RPMI7951 (cell line): ENCODE measurements at places on chromosomes 5 and 9. TPM values are rescaled to one million over a fixed set of nuclear protein-coding genes. Genes with fewer than 3 reads are reported as not detected.

The SVEP1 gene
- total RNA-seq, result 10.9 and 17.2 TPM in 2 replicates

The PCDHB13 gene
- total RNA-seq, result 2.5 and 2.6 TPM in 2 replicates

The TENT4A gene
- 5.5 and 6.0 TPM in 2 replicates for total RNA-seq

The F2RL2 gene
- 18.7 and 24.2 TPM in 2 replicates for total RNA-seq

The TAL2 gene
- total RNA-seq, result not detected in 2 replicates

The AQP7 gene
- not detected in 2 replicates for total RNA-seq

The SLC34A1 gene
- not detected in 2 replicates for total RNA-seq

The SLC46A2 gene
- not detected in 2 replicates for total RNA-seq

The SLC6A3 gene
- not detected in 2 replicates for total RNA-seq

The BHMT2 gene
- not detected in 2 replicates for total RNA-seq

The CDC25C gene
- 24.4 and 28.3 TPM in 2 replicates for total RNA-seq

The SOX30 gene
- total RNA-seq, result not detected in 2 replicates

The FSD1L gene
- total RNA-seq, result 6.0 and 7.2 TPM in 2 replicates

The GLRA1 gene
- not detected in 2 replicates for total RNA-seq

The SLC6A19 gene
- total RNA-seq, result not detected in 2 replicates

The RPS23 gene
- total RNA-seq, result 3,875 and 4,006 TPM in 2 replicates

The ANXA2R gene
- total RNA-seq, result 2.6 and 3.2 TPM in 2 replicates

The LCN15 gene
- total RNA-seq, result not detected in 2 replicates

The PANK3 gene
- total RNA-seq, result 24.3 and 27.2 TPM in 2 replicates

The NR2F1-AS1 gene
- 20.9 and 29.2 TPM in 2 replicates for total RNA-seq

The ZMAT2 gene
- total RNA-seq, result 44.6 and 45.5 TPM in 2 replicates

The TMEM161B gene
- 9.4 and 13.6 TPM in 2 replicates for total RNA-seq

The PCDHB9 gene
- total RNA-seq, result 0.10 and 0.24 TPM in 2 replicates

The ETF1 gene
- 75.7 and 88.3 TPM in 2 replicates for total RNA-seq

The PLGRKT gene
- total RNA-seq, result 45.1 and 66.7 TPM in 2 replicates

The GNA14 gene
- 1.1 TPM in 1 of 2 replicates, not detected in the other for total RNA-seq

The DAPK1 gene
- 0.12 and 0.20 TPM in 2 replicates for total RNA-seq

The IFNA2 gene
- total RNA-seq, result not detected in 2 replicates

The CDH9 gene
- not detected in 2 replicates for total RNA-seq

The SGCD gene
- total RNA-seq, result 5.7 and 6.7 TPM in 2 replicates

The DRD1 gene
- total RNA-seq, result not detected in 2 replicates

The SLC36A3 gene
- not detected in 2 replicates for total RNA-seq

The ADGRD2 gene
- total RNA-seq, result not detected in 2 replicates

The TOMM5 gene
- total RNA-seq, result 265 and 292 TPM in 2 replicates

The ZNF462 gene
- 10.0 and 14.2 TPM in 2 replicates for total RNA-seq

The PCDHGA4 gene
- total RNA-seq, result 3.8 and 4.8 TPM in 2 replicates

The BTNL3 gene
- total RNA-seq, result not detected in 2 replicates

The CSF2 gene
- 4.8 and 6.4 TPM in 2 replicates for total RNA-seq

The S1PR3 gene
- 12.6 and 16.8 TPM in 2 replicates for total RNA-seq

The HTR4 gene
- total RNA-seq, result not detected in 2 replicates

The ZNF483 gene
- 0.96 and 0.98 TPM in 2 replicates for total RNA-seq

The FRMPD1 gene
- not detected in 2 replicates for total RNA-seq

The ABO gene
- not detected in 2 replicates for total RNA-seq

The FOXD4L4 gene
- total RNA-seq, result 0.20 TPM in 1 of 2 replicates, not detected in the other

The TLN1 gene
- total RNA-seq, result 117 and 137 TPM in 2 replicates

The CDKN2B gene
- total RNA-seq, result 8.3 and 9.5 TPM in 2 replicates

The EMB gene
- 0.59 and 0.96 TPM in 2 replicates for total RNA-seq

The FOXE1 gene
- not detected in 2 replicates for total RNA-seq

The CCDC192 gene
- not detected in 2 replicates for total RNA-seq

The PNPLA7 gene
- not detected in 2 replicates for total RNA-seq

The TEX10 gene
- 33.4 and 38.3 TPM in 2 replicates for total RNA-seq

The FRMD3 gene
- 0.10 and 0.36 TPM in 2 replicates for total RNA-seq

The ANKRD31 gene
- under 0.01 TPM in 1 of 2 replicates, not detected in the other for total RNA-seq

The PLPP7 gene
- 11.4 and 13.5 TPM in 2 replicates for total RNA-seq

The SLC34A3 gene
- not detected in 2 replicates for total RNA-seq

The C9 gene
- total RNA-seq, result not detected in 2 replicates

The ECSCR gene
- total RNA-seq, result 0.29 and 0.60 TPM in 2 replicates

The ZNF169 gene
- total RNA-seq, result 1.2 and 2.2 TPM in 2 replicates
